Stimulated activated CD8-positive, alpha-beta memory T cell treated with anti-CD3 and anti-CD28 coated beads, Interleukin-15, amount 100 ng/mL, for 4 hours (primary cell): ENCODE measurements at places on chromosomes 16 and 17.

DNA sequence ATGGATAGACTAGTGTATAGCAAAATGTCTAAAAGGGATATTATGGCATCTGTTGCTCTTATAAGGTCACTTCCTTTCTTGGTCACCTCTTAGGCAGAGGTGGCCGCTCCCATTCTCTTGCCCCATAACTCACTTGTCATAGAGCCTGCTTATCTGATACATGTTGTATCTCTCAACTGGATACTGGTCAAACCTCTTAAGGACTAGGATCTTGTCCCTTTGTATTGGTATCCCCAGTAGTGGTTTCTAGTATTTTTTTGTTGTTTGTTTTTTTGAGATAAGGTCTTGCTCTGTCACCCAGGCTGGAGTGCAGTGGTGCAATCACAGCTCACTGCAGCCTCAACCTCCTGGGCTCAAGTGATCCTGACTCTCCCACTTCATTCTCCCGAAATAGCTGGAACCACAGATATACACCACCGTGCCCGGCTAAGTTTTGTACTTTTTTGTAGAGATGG is 27.0 kb downstream of the ZSWIM7 start:
- DNase-seq = no peak

GRCh38 chr16:63744077-63744874 is 1377.6 kb downstream of the CDH11 start:
- DNase-seq = no peak

- DNase-seq = no peak
These were observed 12.1 kb upstream of the HYDIN start for GRCh38 chr16:71242601-71243000.

- no peak for DNase-seq
These were observed 41.9 kb upstream of the CDYL2 start for GRCh38 chr16:80846275-80846674.

DNA sequence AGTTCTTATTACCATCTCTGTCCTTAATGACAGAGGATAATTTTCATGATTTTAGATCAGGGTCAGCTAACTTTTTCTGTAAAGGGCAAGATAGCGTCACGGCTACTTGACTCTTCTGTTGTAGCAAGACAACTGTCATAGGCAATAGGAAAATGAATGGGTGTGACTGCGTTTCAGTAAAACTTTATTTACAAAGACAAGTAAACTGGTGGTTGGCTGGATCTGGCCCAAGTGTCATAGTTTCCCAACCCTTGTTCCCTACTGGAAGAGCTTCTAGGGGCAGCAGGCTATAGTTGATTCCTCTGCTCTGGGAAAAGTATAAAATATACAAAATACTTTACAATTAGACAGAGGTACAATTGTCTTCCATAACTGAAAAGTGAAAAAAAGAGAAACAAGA is 50.6 kb upstream of the VPS4A start:
- no peak for DNase-seq

DNA sequence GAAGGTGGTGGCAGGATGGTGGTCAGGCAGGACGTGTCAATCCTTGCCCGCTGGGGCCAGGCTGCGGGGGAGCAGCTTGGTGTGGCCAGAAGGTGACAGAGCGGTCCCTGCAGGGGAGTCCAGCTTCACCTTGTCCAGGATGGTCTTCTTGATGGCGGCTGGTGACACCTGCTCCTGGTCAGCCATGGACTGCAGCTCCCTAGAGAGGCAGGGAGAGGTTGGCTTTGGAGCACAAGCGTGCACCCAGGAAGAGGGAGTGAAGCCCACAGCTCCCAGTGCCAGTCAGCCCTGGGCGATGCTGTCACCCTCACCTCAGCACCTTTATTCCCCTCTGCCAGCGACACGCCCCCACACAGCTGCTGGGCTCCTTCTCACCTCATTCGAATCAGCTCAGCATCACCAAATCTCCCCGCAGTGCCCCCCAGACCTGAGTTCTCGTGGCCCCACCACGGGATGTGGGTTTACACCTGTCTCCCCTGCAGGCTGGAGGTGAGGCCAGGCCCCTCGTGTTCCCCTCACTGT is 3.9 kb downstream of the PYCR1 start:
- no peak for DNase-seq

GRCh38 chr17:34645594-34645993 is 66.2 kb downstream of the TMEM132E start:
- no peak for DNase-seq

DNA sequence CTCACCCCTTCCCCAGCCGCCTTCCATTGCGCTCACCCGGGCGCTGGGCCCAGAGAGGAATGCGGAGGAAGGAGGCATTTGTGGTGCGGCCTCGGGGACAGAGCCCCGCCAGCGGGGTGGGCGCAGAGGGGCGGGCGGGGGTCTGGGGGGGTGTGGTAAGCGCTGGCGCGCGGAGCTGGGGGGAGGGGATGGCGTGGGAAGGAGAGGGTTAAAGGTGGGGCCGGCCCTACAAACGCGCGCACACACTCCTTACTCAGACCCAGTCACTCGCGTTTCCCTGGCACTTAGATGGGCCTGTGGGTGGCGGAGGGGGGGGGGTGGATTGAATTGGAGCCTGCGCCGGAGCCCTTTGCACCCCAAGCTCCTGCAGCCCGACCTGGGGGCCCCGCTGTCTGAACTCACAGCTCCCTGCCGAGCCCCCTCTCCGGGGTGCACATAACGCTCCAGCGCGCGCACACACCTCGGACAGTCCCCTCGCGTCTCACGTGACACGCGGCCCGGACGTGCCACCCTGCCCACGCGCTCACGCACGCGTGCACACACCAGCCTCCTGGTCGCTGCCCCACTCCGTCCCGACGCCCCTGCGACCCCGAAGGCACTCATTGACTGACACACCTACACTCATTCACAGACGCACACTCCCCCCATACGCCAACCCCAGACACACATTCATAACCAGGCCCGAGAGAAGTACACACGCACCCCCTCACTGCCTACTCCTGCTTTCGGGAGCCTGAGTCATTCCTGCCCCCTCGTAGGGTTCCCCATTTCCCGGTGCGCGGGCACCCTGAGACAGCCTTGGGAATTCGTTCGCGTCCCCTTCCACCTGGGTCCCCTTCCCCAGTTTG is 844 bp downstream of the TBKBP1 start:
- no peak for DNase-seq

DNA sequence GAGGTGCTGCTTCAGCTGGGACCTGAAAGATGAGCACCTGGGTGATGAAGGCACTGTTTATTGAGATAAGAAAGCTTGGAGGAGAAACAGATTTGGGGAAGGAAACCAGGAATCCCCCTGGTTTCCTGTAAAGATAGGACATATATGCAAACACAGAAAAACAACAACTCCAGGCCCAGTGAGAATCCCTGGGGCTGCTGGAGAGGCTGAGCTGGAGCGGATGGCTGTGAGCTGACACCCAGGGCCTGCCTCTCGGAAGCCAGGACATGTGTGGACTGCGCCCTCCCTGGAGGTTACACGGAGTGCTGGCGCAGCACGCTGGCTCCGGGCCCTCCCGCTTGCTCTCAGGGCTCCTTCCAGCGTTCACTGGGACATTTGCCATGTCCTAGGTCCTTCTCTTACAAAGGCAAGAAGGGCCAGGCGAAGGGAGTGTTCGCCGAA is 57.5 kb downstream of the CYB5B start:
- DNase-seq = no peak

DNA sequence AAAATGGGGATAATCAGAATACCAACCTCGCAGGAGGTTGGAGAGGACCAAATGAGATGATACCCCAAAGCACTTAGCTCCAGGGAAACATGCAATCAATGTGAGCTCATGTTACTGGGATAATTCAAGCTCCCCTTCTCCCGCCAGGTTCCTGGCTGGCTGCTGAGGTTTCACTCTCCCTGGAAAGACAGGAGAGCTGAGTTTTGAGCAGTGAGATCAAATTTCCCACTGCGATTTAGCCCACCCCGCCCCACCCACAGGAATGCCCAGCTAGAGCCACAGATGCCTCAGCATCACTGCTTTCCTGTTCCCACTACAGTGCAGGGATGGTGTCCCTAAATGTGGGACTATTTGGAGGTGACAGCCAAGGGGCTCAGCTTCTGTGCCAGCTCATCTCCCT is 56.7 kb downstream of the ZNF423 start:
- DNase-seq = no peak

DNA sequence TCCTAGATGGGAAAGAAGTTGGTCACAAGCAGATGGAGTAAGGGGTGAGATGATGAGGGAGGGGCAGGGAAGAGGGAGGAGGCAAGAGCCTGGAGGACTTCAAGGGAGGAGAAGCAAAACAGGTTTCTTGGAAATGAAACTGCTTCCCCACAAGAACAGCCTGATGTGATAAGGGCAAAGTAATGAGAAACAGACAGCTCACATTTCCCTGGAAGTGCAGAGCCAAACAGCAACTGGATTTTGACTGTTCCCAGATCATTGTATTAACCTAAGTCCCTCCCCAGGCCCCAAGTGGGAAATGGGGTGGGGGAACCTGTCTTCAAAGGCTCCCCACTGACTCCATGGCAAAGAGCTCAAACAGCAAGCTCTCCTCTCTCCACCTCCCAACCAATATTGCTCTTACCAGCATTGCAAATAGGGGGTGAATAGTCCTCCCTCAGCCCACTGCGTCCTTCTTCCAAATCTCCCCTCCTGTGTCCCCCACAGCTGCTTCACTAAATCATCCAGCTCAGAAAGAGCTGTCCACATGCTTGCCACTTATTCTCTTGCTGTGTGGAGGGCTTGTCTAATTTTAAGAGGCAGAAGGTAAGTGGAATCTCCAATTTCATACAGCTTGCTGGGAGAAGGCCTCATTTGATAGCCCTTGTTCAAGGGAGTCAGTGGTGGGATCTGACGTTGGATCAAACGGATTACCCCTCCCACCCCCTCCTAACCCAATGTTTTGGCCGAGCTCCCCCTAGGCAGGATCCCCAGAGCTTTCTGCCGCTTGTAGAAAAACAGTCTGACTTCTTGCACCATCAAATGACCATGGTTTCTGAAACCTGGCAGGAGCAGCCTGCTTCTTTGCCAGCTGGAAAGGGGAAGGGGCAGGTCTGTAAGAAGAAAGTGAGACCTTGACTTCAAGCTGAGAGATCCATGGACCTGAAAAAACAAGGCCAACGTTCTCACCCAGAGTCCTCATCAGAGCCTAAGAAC is 56.3 kb upstream of the SMIM36 start:
- no peak for DNase-seq

- DNase-seq = no peak
These were observed 48.8 kb downstream of the ADCY9 start for GRCh38 chr16:4067262-4068001.

- no peak for DNase-seq
These were observed 43.4 kb downstream of the CYTH1 start for GRCh38 chr17:78738698-78739097.

DNA sequence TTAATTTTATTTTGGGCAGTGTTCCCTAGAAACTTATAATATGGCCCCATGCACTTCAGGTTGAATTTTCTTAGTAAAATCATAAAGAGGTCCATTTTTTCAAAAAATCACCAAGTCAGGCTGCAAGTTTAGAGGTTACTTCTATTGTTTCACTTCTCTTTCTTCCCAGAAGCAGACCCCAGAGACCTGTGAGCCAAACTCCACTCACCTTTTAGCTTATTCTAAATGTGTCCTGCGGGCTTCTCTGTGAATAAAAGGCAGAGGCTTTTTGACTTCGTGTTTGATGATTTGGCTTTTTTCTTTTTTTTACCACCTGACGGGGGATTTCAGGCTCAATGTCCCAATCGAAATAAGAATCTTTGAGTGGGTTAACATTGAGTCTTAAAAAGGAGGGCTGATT is 7.4 kb downstream of the PRKCB start:
- no peak for DNase-seq

DNA sequence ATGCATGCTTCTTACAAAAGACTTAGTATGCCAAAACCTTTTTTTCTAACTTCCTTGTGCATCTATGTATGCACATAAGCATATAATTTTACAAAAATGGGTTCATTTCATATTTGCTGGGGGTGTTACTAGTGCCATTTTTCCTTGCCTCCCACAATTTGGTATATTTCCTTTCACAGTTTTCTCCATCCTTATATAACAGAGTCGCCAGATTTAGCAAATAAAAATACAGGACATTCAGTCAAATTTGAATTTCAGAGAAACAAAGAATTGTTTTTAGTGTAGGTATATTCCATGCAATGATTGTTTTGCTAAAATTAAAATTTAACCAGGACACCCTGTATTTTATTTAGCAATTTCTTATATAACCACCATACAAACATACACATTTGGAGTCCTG is 4.0 kb upstream of the FBXO39 start:
- DNase-seq = no peak

DNA sequence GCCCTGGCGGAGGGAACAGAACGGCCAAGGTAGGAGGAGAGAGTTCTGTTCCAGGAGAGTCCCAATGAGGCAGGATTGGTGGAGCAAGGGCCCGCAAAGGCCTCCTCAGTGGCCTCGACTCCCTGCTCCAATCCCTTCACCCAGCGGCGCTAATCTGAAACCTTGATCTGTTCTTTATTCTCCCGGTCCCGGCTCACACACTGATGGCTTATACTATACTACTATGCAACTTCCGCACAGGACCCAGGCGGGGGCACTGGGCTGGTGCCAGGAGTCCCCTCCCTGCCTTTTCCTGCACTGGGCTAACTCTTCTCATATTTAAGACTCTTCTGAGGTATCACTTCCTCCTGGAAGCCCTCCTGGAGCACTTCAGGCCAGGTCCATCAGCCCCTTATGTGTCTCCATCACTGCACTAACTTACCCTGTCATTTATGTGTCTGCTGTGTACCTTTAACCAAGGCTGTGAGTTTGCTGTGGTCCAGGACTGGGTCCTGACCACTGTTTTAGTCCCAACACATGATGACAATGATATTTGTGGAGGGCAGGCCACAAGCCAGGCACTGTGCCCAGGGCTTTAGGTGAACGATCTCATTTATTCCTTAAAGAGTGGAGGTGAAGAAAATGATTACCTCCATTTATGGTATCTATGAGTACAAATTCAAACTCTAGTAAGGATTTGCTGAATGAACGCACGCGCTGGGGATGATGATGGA is 6.8 kb downstream of the CCDC102A start:
- no peak for DNase-seq

GRCh38 chr17:35944151-35944550 is 638 bp upstream of the LYZL6 start:
- no peak for DNase-seq

DNA sequence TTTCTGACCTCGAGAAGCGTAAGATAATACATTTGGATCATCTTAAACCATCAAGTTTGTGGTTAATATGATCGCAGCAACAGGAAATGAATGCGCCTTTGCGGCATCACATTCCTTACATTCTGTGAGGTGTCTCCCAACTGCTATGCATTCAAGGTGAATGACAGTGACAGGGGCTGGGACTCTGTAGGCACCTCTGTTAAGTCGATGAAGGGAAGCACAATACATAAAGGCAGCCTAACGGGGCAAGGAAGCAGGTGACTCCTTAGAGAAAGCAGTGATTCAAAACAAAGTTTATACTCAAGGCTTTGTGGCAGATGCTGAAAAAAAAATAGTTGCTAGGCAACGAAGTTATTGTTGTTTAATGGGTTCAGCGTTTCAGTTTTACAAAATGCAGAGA is 21.6 kb upstream of the EVPL start:
- DNase-seq = no peak
